ENCODE measurements at places on chromosomes 11 and 22.
A peak's percentile ranks its signal among the peaks of the same experiment; 100 is the strongest.

GRCh38 chr22:28793976-28794584 is 6.3 kb downstream of the XBP1 start:
- DNase-seq, result no peak

- DNase-seq, result no peak
Observed at GRCh38 chr11:134907636-134908035, 495.6 kb upstream of the B3GAT1 start.

DNA sequence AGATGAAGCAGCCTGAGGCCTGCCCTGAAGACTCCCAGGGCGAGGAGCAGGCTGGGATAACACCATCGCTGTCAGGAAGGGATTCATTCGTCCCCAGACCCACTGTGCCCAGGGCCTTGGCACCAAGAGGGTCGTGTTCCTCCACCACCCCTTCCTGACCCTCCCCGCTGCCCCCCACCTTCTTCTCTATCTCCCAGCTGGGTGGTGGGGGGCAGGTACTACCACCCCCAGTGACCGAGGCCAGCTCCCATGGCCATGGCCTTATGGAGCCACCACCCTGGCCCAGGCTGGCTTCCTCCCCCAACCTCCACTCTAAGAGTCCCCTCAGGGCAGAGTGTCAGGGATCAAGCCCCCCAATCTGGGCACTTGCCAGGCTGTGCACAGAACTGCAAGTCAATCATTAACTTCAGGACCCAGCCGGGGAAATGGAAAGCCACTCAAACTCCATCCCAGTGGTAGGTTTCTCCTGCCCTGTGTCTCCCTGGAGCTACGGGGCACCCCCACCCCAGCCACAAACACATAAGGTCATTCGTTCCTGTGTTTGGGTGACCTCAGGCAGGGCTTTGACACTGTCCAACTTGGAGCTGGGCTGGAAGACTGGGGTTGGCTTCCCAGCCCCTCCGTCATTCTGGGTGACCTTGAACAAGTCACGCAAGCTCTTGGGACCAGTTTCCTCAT is 33.3 kb upstream of the WNT11 start:
- no peak for DNase-seq

DNA sequence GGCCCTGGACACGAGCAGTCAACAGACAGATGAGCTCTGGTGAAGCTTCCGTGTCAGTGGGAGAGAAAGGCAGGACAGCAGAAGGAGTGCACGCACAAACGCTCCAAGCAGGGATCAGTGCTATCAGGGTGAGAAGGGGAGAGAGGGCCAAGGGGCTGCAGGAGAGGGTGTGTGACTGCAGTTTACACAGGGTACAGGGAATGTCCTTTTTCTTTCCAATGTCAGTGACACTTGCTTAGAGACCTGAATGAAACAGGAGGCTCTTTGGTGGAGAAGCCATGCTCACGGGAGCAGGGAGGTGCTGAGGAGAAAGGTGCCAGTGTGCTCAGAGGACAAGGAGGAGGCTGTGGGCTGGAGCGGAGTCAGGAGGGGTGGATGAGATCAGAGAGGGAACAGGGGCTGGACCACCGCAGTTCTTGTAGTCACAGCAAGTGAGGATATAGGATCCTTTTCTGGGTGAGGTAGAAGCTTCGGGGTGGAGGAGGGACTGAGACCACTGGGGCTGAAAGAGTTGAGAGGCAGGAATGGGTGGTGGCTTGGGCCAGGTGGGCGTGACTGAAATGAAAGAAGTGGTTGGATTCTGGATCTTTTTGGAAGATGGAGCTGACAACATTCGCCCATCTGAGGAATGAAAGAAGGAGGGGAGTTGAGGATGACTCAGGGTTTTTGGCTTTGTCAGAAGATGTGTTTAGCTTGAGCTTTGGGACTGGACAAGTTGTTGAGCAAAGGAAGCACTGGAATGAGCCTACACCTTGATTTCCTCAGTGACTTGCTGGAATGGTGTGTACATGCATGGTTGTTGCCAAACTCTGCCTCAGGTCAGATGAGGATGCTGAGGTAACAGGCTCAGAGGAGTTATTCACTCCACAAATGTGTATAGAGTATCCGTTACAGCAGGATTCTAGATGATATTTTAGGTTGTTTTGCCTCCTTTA is 87.9 kb downstream of the ADAMTS15 start:
- no peak for DNase-seq

- peak; percentile 62 for DNase-seq
Observed at GRCh38 chr22:50529897-50530579, at the start of gene TYMP. TYMP (minus strand) TSS chr22:50530012; CDS start chr22:50529709, 303 bp downstream.

GRCh38 chr11:58963551-58964104 is 24.3 kb downstream of the GLYATL1 start:
- DNase-seq, result peak; percentile 49

GRCh38 chr22:49786976-49787706 is 40.5 kb downstream of the BRD1 start:
- DNase-seq, result no peak

DNA sequence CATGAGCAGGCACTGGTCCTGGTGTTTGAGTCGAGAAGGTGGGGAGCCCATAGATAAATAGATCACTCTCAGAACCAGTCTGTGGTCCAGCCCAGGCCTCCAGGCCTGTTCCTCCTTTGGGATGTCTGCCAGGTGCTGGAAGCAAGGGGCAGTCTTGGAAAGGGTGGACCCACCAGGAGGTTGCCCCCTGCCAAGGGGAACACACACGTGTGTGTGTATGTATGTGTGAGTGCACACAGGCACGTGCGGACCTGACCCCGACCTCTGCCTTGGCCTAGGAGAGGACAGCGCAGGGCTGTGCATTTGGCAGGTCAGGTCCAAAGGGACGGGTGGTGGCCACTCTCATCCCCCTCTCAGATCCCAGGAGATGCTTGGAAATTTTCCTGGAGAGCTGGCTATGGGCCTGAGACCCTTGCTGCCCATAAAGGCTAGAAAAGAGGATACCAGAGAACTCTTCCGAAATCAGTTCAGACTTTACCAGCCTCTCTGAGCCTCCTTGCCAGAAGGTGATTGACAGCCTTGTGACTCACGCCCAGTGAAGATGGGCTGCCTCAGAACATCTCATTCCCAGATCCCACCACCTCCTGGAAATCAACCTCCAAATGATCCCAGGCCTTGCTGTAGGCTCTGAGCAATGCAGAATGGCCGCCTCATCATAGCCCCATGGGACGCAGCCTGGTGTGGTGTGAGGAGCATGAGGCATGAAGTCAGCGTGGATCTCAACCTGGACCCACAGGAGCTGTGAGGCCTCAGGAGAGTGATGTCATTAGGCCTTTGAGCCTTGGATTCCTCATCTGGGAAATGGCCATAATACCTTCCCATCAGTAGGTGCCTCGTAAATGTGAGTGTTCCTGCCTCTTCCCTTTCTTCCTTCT is 24.0 kb upstream of the CREB3L1 start:
- no peak for DNase-seq

- DNase-seq, result no peak
Observed at GRCh38 chr11:79313530-79313913, 127.3 kb downstream of the TENM4 start.
